ENCODE measurements at places on chromosomes 3 and 15. TPM values are rescaled to one million over a fixed set of nuclear protein-coding genes. Genes with fewer than 3 reads are reported as not detected.

ONECUT1 gene
- not detected for polyA plus RNA-seq

DPPA2 gene
- not detected for polyA plus RNA-seq

RBSN gene
- 21.0 TPM for polyA plus RNA-seq

ST3GAL6 gene
- 0.56 TPM for polyA plus RNA-seq

SI gene
- polyA plus RNA-seq, result not detected

EFHB gene
- polyA plus RNA-seq, result 1.3 TPM

GRCh38 chr15:40930430-40931299 is 1.5 kb downstream of the DLL4 start:
- peak; percentile 37 for DNase-seq

GRCh38 chr15:77862651-77863104 is 214.8 kb downstream of the TBC1D2B start:
- no peak for DNase-seq

- peak; percentile 40 for DNase-seq
Measured at GRCh38 chr15:96416934-96417759, 86.6 kb downstream of the NR2F2 start.

GRCh38 chr15:47824147-47824546 is 106.8 kb downstream of the SEMA6D start:
- no peak for DNase-seq
